Activated CD4-positive, alpha-beta T cell treated with anti-CD3 and anti-CD28 coated beads, Interleukin-2, Interleukin-4, amounts not matched to agents 100 ng/mL and 50 ng/mL, durations not matched to agents 16 hours and 8 hours (primary cell): ENCODE measurements at places on chromosomes 6 and 20.

GRCh38 chr6:169326067-169326799 lies 72.6 kb upstream of the THBS2 start:
- no peak for DNase-seq

DNA sequence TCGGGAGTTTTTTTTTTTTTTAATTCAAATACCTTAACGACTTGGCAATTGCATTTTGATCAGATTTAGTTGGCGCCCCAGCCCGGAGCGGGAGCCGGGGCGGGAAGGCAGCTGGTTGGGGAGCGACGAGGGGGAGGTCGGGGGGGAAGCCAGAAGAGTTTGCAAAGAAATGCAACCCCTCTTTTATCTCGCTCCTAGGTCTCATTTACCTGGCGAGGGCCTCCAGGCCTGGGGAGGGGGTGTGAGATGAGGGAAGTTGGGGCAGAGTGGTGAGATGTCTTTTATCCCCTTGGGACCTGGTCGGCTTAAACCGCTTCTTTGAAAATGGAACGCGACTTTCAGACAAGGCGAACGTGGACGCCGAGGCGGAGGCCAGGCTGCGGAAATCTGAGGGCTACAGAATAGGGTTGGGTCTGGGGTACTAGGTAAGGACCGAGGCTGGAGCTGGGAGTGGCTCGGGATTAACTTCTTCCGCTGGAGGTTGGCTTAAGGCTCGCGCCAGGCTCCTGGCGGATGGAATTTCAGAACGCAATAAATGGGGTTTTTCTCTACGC lies 40.3 kb downstream of the NCR2 start:
- DNase-seq, result no peak

- DNase-seq, result no peak
Observed at GRCh38 chr6:144785056-144785455, 499.9 kb downstream of the UTRN start.

DNA sequence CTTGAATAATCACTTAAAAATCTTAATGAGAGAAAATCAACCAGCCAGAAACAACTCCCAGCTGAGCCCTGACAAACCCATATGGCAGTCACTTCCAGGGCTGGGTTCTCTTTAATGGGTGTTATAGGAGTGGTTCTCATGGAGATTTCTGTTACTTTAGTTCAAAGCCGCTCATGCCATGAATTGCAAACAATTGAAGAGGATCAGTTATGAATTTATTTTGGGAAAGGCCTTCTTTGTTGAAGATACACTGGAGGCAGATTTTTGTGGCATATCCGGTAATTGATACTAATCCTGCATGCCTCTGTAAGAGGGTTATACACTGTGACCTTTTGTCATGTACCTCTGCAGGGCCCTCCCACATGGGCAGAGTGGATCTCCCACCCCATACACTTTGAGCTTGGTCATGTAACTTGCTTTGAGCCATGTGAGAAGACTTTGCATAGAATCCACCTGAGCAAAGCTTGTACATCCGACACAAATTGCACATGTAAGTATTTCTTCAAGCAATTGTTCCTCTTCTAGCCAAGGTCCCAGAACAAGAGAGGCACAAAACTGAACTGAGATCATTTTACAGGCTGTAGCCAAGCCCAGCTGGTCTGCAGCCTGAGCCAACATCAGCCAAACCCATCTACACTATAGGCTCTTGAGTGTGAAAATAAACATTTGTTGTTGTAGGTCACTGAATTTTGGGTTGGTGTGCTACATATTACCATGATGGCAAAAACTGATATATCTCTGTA lies 492.3 kb downstream of the PREX1 start:
- DNase-seq, result no peak

DNA sequence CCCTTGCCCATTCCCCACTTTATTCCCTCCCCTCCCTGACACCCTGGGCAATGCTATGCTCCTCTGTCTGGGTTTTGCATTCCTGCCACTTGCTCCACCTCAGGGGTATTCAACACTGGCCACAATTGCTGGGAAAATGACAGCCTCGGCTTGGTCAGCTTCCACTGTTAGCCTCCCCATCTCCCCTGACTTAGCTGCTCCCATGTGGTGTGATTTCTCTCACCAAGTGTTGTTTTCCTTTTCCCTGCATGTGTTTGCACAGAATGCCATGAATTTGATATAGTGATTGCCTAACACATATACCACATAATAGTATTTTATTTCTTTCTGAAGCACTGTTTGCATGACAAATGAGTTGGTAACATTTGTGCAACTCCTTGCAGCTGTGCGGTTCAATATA lies 1.4 kb upstream of the LEMD2 start:
- DNase-seq, result no peak

- no peak for DNase-seq
Observed at GRCh38 chr6:44527583-44528369, 140.3 kb downstream of the CDC5L start.

DNA sequence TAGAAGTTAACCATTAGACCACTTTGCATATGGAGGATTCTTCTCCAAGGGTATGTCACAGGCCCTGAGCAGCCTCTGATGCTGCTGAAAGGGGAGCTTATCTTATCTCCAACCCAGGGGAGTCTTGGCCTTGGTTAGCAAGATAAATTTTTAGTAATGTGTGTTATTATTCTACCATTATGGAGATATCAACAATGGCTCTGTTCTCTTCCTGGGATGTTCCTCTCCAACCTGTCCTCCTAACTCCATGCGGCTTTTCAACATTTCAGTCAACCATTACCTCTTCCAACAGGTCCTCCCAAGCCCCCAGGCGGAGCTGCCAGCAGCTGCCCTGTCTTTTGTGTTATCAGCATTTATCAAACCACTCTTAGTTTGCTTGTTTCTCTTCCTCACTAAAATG lies 48.4 kb upstream of the FOXC1 start:
- no peak for DNase-seq

DNA sequence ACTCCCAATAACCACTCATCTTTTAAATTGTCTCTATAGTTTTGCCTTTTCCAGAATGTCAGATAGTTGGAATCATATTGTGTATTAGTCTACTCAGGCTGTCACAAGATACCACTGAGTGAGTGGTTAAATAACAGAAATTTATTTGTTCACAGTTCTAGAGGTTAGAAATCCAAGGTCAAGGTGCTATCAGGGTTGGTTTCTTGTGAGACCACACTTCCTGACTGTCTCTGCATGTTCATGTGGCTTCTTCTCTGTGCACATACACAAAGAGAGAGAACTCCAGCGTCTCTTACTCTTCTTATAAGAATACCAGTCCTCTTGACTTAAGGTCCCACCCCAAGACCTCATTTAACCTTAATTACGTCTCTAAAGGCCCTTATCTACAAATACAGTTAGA lies 23.9 kb upstream of the PRSS35 start:
- no peak for DNase-seq

DNA sequence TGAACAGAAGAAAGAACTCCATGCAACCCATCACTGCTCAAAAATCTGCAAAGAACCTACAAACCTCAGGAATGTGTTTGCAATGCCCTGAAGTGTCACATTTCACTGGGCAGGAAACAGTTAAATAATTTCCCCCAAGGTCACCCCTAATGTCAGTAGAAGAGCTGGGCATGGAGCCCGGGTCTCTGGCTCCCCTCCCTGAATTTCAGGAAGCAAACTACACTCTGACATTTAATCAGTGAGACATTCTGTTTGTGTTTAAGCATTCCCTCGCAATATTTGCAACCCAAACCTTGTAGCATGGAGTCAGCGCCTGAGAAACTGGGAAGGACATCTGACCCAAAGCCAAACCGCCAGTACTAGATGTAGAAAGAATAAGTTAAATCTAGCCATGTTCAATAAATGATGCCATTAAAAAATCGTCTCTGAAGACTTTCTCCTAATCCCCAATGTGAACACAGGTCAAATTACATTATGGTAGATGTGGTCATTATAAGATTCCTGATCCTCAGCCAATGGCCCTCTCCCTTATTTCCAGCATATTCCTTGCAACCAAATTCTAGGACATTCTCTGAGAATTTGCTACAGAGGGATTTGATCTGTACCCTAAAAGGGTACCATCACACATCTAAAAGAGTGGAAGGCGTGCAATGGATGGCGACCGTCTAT lies 91.2 kb upstream of the ADTRP start:
- no peak for DNase-seq

DNA sequence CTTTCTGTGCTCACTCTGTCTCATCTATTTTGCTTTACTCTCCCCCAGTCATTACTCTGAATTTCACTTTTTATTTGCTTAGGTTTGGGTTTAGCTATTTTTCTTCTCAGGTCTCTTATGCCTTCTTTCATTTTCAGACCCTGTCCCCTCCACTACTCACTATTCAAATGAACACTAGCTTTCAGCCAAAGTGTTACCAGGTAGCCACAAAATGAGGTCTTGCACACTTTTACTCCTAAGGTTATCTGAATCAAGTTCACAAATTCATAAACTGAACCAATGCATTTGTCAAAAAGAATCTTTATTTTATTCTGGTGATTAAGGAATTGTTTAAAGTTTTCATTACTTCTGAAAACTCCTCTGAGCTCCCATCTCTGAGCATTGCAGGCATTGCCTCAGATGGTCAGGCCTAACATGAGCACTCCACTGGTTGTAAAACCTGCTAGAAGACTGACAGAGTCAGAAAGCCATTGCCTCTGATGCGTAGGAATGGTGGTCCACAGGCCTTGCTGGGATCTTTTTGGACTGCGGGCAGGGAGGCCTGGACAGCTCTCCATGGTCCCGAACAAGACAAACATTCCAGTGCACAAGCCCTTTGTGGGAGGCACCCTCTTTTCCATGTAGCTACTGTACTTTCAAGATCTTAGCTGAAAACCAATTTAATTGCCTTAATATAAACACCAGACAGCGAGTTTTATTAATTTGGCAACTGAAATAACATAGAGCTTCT lies 48.5 kb downstream of the FYN start:
- DNase-seq, result peak; percentile 59
